Activated CD8-positive, alpha-beta T cell treated with anti-CD3 and anti-CD28 coated beads for 36 hours (primary cell): ENCODE measurements at places on chromosomes 6 and 20.

GRCh38 chr6:128601060-128601459 lies 80.7 kb upstream of the PTPRK start:
- no peak for DNase-seq

GRCh38 chr20:50482396-50482981 lies 27.7 kb upstream of the PTPN1 start:
- DNase-seq: no peak

DNA sequence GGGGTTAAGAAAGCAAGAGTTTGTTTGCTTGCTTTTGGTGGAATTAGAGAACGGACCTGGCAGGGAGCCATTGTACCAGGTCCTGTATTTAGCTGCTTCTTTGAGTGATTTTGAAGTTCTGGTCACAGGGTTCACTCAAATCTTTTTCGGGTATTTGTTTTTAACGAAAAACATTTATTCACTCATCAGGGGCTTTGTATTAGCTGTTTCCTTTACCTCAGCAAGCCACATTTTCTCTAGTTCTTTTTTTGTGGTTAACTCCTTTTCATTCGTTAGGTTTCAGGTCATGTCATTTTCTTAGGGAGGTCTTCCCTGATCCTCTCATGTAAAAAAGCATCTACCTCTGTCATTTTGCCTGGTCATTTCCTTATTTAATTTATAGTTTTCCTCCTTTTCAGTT lies 1502.2 kb downstream of the GRIK2 start:
- DNase-seq: no peak

- no peak for DNase-seq
Observed at GRCh38 chr6:37036146-37036545, 30.7 kb downstream of the FGD2 start.

DNA sequence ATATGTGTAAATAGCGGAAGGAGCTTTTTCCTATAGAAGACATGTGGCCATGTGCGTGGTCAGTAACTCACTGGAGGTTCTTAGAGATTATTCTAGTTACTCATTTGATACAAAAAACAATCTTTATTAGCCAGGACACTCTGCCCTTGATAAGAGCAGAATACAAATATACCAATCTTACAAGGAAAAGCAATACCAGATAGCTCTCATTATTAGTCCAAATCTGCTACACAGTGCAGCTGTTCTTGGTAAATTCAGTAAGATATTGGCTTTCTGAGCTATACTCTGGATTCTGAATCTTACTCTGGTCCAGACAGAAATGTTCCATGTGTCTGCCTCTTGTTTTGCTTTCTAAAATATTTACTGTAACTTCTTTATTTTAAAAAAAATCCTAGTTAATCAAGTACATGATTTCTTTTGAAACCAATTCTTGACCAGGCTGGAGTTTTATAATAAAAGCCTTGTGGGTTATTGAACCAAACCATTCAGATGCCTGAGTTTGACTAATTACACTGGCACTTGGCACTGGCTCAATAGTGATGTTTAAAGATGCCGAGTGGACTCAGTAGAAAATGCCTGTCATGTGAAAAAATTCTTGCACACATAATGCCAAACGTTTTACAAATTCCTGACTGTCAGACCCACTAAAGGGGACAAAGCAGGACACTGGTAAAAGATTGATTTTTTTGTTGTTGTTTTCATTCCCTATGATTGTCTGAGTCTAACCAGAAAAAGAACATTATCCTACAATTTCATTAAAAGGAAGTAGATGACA lies 242.8 kb upstream of the TCF21 start:
- DNase-seq: no peak

DNA sequence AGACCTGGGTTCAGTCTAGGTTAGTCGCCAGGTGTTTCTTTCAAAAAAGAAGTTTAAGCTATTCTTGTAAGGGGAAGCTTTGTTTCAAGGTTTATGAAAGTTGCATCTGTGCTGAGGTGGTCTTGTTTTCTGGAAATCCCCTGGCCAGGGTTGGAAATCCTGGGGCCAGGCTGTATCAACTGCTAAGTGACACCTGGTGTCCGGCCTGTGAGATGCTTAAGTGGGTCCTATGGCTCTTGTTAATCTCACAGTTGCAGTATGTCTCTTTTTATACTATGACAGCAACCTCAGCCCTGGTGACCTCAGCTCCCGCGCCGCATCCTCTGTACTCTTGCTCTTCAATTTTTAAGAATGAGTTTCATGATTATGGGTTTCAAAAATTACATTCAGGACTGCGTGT lies 72.0 kb downstream of the CHMP4B start:
- no peak for DNase-seq

DNA sequence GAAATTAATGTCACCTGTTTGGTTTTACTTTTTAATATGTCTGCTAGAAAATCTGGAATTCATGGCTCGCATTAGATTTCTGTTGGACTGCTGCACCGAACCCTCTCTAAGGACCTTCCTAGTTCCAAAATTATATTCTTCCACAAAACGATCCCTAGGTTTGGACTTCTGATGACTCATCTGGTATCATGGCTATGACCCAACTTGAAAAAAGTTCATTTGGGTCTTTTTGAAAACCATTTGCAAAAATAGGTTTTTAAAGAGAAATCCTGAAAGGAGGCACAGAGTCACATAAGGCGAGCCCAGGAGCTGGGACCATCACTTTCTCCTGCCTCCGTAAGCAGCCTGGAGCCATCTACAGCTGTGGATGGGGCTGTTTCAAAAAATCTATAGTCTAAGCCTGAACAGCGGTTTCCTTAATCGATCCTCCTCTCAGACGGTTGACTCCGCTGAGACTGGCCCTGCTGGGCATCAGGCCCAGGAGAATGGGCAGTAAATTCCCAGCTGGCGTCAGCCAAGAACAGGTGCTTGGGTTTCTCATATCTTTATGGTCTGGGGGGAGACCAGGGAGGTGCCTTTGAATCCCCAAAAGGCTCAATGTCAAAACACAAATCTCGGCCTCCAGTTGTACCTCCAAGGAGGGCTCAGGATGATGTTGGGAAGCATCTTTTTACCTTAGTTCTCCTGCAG lies 44.6 kb downstream of the SLC24A3 start:
- no peak for DNase-seq

GRCh38 chr20:56537997-56538396 lies 5.0 kb downstream of the FAM209B start:
- DNase-seq: no peak

DNA sequence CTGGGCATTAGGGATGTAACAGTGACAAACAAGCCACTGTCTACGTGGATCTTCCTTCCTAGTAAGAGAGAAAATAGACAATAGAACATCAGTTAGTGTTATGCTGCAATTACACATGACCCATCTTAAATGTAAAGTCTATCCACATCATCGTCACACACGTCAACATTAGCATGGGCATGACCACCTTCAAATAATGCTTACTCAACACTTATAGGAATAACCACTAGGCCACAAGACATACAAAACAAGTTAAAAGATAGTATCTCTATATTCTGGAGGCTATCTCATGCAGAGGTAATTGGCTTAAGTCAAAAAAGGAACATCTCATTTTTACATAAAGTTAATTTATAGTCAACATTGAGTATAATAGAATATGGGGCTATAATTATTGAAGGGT lies 156.5 kb downstream of the MOXD1 start:
- no peak for DNase-seq

DNA sequence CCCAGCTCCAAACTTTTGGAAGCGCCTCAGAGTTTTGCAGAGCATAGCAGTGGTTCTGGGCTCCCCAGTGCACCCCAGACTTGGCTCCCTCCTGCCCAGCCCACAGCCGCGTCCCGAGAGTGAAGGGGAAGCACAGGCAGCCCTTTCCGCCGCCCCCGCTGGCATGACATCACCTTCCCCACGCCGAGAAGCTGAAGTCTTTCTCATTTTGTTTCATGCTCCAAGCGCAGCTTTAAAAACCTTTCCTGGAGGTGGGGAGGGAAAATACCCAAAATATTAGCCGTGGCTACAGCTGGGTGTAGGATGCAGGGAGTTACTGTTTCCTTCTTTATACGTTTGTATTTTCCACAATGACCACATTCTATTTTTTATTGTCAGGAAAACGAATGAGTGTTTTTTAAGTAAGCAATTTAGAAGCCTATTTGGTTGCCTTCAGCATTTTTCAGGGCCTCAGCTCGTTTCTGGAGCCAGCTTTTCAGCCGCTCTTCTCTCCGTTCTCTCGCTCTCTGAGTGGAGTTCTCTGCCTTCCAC lies 72.9 kb downstream of the SNX5 start:
- peak; percentile 93 for DNase-seq

- DNase-seq: peak; percentile 71
Observed at GRCh38 chr6:52284131-52284459, 447 bp downstream of the MCM3 start.

DNA sequence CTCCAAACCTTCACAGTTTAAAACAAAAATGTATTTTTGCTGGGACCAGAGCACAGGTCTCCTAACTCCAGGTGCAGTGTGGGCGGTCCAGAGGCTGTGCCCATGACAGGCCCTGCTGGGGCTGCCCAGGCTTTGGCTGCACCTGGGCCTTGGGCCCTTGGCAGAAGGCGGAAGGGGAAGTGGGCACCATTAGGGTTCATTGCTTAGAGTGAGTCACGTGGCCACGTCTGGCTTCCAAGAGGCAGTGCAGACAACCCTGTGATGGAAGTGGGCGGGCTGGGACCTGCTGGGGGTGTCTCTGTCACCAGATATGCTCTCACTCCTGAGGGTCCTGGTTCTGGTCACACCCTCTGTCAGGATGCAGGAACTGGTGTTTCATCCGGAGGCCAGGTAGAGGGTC lies 302.2 kb downstream of the QKI start:
- no peak for DNase-seq

- DNase-seq: no peak
Observed at GRCh38 chr20:48754292-48754691, 73.5 kb downstream of the PREX1 start.

DNA sequence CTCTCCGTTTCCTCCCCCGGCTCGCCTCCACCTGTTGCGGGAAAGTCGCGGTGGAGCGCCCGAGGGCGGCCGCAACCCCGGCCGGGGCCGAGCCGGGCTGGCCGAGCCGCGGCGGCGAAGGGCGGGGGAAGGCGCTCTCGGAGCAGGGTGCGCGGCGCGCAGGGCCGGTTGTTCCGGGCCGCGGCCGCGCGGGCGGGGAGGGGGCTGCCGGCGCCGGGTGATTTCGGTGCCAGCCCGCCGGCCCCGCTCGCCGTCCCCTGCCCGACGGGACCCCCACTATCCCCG lies 235 bp downstream of the MAP7 start:
- peak; percentile 2 for DNase-seq

DNA sequence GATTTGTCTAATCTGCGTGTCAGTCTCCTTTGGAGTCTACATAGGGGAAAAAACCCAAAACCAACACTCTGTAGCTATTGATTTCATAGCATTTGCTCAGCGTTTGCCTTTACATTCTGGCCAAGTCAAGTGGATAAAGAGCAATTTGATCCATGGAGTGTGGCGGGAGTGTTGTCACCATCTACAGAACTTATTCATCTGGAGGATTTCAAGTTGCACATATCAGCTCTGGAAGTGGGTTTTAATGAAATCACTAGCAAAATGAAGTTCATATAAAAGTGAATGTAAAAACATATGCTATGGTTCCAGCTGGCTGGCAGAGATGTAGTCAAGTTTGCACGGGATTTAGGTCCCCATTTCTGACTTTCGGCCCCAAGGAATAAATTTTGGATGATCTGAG lies 219.7 kb upstream of the SUPT3H start:
- DNase-seq: no peak

DNA sequence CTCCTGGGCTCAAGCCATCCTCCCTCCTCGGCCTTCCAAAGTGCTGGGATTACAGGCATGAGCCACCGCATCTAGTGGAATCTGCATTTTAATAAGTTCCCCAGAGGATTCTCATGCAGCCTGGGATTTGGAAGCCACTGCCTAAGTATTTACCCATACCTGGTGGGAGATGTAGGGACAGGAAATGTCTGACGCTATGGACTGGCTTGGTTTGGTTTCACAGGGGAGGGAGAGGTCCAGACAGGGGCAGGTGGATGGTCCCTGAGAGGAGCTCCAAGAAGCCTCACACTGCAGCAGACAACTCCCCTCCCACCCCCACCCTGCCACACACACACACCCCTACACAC lies 4.4 kb downstream of the VSTM2L start:
- no peak for DNase-seq

DNA sequence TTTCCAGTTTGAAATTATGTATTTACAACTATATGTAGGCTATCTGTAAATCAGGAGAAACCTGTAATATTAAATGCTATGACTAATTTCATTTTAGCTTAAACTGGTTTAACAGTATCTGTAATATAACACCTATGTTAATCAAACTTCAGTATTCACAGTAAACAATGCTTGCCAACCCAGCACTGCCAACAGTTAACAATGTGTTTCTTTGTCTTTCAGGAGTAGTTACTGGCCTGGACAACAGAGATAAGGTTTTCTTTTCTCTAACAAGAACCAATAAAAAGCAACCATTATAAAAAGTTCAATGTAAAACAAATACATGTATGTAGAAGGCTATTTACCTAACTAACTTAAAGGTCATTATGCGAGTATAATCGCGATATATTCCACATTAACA lies 158.8 kb downstream of the CDK19 start:
- no peak for DNase-seq

GRCh38 chr6:108841377-108841855 lies 6.8 kb upstream of the ARMC2 start:
- DNase-seq: no peak

DNA sequence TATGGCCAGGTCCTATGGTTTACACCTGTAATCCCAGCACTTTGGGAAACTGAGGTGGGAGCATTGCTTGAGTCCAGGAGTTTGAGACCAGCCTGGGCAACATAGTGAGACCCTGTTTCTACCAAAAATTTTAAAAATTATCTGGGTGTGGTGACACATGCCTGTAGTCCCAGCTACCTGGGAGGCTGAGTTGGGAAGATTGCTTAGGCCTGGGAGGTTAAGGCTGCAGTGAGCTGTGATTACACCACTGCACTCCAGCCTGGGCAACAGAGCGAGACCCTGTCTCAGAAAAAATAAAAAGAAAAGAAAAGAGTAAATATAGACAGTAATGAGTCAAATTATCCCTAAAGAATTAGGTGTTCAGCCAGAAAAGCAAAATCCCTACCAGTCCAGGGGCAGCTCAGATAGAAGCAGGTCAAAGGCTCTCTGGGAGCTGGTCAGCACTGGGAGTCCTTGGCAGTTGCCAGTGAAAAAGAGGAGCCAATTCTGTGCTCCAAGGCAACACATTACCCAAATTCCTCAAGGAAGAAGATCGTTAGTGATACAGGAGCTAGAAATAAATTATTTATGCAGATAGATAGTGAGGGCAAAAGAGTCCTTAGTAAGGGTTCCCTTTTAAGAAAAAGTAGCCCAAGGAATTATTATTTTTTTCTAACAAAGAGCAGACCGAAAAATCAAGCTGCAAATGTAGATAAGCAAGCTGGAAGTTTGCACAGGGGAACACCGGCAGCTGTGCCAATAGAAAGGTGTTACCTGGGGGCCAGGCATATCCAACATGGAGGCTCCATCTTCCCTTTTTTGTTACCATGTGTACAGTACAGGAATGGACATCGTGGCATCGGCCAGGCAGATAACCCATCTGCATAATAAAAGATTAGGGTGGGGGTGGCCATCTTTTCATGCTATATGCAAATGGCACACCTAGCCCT lies 31.4 kb upstream of the SEC63 start:
- no peak for DNase-seq

GRCh38 chr20:43737925-43738324 lies 11.1 kb upstream of the GTSF1L start:
- DNase-seq: no peak

GRCh38 chr6:126620719-126621118 lies 280.8 kb downstream of the CENPW start:
- DNase-seq: no peak

- no peak for DNase-seq
Observed at GRCh38 chr6:74550821-74551220, 655.0 kb downstream of the COL12A1 start.
